ENCODE measurements at places on chromosomes 6 and 20.

DNA sequence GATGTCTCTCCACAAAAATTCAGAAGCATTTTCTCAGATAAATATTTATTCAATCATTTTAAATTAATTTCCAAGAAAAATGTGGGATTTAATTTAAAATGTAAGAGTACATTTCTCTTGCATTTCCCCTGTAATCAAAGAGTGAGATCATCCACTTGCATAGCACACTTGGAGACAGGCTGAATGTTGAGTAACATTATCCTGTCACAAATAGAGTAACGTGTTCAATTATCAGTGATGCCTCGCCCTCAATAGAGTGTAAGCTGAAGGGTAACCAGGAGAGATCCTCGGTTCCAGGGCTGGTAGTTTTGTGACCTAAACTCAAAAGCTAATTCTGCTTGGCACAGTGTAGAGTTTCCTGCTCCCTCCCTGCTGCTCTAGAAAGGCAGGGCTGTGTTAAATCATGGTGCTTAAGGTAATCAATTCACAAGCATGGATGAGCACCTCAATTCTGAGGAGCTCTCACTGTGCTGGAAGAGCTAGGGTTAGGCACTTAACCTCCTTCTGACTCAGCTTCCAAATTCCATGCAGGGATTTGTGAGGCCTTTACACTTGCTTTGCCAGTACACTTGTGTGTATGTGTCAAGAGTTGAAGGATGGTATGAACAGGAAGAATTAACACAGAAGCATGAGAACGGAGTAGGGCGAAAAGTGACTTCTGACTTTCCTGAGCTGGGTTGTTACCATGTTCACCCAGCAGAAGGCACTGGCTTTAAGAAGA lies 56.6 kb downstream of the MMUT start:
- no peak for DNase-seq

- DNase-seq = no peak
Observed at GRCh38 chr20:56676001-56676400, 46.9 kb downstream of the TFAP2C start.

- DNase-seq = no peak
Observed at GRCh38 chr6:42864602-42865001, 14.8 kb upstream of the RPL7L1 start.

- no peak for DNase-seq
Observed at GRCh38 chr6:34901930-34902329, 12.9 kb downstream of the ANKS1A start.

DNA sequence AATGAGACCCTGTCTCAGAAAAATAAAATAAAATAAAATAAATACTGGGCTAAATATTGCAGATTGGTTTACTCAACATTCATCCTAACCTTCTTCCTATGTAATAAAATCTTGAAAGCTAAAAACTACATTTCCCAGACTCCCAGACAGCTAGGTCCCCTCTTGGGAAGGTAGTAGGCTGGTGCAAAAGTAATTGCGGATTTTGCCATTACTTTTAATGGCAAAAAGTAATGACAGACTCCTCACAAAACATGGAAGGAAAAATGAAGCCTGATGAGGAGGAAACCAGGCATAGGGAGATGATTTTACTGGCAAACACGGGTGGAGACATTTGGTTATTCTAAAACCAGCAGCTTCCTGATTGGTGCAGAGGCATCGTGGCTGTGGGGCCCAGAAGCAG lies 70.6 kb upstream of the E2F3 start:
- no peak for DNase-seq

DNA sequence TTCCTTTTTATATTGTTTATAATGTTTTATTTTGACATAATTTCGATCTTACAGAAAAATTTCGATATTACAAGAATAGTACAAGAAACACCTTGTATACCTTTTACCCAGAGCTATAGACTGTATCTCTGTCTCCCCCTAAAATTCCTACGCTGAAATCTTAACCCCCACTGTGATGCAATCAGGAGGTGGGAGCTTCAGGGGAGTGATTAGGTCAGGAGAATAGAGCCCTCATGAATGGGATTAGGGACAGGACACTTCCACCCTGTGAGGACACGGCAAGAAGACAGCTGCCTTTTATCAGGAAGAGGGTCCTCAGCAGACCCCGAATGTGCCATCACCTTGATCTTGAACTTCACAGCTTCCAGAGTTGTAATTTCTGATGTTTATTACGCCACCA lies 148.7 kb upstream of the C6orf118 start:
- DNase-seq = no peak

- DNase-seq = no peak
Observed at GRCh38 chr20:41004531-41005360, 23.9 kb upstream of the TOP1 start.

DNA sequence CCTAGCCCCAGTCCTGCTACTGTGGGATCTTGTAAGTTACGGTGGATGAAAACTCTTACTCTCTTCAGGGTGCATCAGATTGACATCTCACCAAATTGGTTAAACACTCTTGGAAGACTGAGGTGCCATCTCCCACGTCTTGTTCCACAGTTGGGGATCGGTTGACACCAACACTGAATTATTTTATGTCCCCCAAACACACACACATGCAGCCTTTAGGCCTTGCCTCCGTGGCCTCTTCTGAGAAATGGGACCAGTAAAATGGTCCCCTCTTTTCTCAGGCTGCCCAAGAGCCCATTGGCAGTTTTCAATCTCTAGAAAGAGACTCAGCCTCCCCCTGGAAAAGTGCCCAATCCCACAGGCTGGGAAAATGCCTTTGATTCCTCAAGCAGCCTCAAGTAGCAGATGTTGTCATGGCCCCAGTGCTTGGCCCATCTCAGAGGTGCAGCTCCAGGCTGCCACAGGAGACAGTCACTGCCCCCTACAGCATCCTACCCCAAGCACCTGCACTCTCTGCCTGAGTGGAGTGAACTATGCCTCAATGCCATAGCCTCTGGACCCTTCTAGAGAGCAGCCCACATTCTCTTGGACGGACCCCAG lies 163.9 kb downstream of the ANKRD60 start:
- DNase-seq = no peak

DNA sequence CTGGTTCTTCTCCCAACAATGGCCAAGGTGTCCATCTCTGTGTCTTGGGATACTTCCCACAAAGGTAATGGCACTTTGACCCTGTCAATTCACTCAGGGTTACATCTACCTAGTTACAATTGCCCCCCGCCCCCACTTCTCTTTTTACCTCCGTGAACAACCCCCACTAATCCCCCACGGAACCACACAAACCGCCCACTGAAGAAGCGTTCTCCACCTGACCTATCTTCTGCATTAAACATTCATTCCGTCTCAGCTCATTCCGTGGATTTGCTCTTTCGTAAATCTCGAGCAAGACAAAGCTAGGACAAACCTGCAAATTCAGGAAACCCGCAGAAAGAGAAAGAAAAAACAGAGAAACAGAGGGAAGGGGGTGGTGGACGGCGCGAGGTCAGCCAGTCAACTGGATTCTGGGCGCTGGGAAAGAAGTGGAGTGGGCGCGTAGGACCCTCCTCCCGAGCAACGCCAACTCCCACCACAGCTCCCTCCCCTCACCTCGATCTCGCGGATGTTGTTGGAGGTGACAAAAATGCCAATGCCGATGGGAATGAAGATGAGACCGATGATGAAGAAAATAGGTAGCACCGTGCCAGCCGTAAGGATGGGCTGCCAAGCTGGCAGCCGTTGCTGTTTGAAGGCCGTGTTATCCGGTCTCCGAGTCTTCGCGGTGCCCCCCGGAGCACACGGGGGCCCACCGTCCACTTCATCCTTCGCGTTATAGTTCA lies 523 bp downstream of the TMEM30A start:
- DNase-seq = peak; percentile 46

DNA sequence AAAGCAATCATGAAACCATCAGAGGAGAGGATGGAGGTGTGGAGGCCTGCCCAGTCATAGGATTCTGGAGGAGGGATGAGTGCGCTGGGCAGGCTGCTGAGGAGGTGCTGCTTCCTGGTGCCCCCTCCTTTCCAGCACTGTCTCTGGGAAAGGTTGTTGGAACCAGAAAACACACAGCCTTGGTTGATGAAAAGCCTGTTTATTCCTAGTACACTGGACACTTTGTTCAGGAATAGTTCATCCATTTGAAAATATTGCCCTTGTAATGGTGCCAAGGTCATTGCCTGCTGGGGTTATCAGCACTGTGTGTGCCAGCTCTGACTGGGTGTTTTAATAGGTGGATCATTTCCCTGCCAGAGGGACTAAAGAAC lies 83.7 kb upstream of the ARMC2 start:
- no peak for DNase-seq

GRCh38 chr20:57193094-57193493 lies 73.3 kb downstream of the BMP7 start:
- no peak for DNase-seq

- DNase-seq = no peak
Observed at GRCh38 chr6:159594106-159594749, 98.8 kb downstream of the SOD2 start.
